Activated naive CD4-positive, alpha-beta T cell treated with Interleukin-2 at 50 U/mL for 16 hours (primary cell): ENCODE measurements at places on chromosomes 2 and 18.

DNA sequence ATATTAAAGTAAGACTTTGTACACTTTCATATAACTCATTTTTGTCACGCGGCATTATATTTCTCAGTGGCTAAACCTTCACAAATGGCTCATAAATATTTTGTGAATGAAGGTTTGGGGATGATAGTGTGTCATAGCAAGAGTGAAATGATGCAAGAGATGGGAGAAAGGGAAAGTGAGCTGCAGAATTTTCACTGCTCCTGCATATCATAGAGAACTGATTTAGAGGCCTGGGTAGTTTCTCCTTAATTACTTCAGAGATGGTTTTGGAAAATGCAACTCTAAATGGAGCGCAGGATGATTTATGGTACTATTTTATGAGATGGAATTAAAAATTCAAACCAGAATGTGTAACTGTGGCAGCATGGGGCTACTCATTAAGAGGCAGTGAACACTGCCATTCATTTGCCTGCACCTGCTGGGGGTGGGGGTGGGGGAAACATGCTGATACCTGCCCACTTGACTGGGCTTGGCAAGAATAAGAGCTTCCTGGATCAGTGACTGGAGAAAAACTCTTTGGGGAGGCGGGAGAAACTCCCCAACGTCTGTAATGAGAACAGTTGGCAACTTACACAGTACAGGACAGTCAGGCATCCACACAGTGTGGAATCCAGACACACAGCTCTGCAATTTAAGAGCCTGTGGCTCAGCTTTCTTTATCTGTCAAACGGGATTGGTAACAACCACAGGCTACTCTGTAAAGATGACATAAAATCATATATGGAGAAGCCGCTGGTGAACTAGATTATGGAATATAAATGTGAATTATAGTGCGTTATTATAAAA is 941.9 kb downstream of the SLC4A3 start:
- no peak for DNase-seq

- no peak for DNase-seq
These were observed 68.8 kb downstream of the MAPRE2 start for GRCh38 chr18:35110059-35110458.

GRCh38 chr18:68172842-68173549 is 541.9 kb downstream of the TMX3 start:
- DNase-seq: no peak

- DNase-seq: no peak
These were observed 68.7 kb downstream of the PXDN start for GRCh38 chr2:1675633-1676032.

DNA sequence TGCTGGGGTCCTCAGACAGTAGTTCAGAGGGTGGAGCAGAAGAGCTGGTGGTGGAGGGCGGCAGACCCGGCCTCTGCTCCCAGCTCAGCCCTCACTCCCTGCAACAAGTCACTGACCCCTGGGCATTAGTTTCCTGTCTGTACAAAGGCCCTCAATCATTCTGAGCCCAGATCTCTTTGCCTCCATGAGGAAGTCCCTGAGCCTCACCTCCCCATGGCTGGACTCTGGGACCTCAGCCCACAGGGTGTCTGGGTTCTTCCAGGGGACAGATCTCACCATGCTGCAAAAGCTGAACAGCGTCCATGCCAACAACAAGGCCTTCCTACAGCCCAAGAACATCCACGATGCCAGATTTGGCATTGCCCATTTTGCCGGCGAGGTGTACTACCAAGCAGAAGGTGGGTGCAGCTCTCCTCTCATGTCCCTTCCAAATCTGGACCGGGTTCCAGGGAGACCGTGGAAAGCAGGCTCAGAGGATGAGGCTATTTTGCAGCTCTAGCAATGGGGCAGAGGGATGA is 49.1 kb downstream of the MYO7B start:
- no peak for DNase-seq

GRCh38 chr18:48790226-48790863 is 160.4 kb downstream of the SMAD7 start:
- DNase-seq: no peak

DNA sequence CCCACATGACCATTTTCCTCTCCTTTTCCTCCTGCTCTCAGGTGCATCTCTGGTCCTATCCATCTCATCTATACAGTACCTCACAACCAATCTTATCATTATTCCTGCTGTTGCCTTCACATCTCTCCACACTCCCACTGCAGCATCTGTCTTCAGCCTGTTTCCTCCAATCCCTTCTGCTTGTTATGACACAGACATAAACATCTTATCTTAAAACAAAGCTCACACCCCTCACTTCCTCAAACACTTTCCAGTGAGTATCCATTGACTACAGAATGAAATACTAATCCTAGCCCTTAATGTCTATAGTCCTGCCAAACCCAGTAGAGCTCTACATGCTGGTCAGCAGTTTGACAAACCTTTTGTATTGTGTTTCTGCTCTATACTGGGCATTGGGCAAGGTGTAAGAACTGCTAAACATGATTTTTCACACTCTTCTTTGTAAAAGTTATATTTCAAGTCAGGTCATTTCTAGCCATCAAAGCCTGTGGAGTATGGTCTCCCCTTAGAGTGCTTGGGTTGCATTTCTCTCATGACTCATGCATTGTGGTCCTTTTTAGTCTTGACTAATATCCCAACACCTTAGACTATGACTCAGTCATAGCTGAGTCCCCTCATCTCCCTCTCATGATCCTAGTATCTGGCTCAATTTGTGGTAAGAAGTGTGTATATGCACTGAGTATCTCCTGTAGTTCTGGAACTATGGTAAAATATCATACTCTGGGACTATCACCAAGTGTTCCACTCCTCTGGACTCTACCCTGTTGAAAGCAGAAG is 187.0 kb downstream of the CYRIA start:
- DNase-seq: no peak

DNA sequence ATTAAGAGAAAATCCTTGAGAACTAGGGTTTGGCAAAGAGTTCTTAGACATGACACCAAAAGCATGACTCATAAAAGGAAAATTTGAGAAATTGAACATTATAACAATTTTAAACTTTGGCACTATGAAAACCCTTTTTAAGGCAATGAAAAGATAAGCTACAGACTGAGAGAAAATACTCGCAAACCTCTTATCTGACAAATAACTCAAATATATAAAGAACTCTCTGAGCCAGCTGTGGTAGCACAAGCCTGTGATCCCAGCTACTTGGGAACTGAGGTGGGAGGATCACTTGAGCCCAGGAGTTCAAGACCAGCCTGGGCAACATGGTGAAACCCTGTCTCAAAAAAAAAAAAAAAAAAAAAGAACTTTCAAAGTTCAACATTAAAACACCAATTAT is 70.5 kb downstream of the FAM168B start:
- DNase-seq: no peak

- no peak for DNase-seq
These were observed 771 bp upstream of the IGFBP2 start for GRCh38 chr2:216632346-216632951.

GRCh38 chr2:219426068-219426443 is 7.9 kb downstream of the DES start:
- no peak for DNase-seq

- no peak for DNase-seq
These were observed 286.5 kb upstream of the MGAT5 start for GRCh38 chr2:133967326-133967725.

DNA sequence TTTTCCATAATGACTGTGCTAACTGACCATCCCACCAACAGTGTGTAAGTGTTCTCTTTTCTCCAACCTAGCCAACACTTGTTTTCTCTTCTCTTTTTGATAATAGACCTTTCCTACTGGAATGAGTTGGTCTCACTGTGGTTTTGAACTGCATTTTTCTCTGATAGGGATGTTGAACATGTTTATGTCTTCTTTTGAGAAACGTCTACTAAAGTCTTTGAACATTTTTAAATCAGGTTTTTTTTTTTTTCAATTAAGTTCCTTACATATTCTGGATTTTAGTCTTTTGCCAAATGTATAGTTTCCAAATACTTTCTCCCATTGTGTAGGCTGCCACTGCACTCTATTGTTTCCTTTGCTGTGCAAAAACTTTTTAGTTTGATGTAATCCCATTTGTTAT is 405.5 kb upstream of the FIGN start:
- DNase-seq: no peak

GRCh38 chr2:64632835-64633819 is 20.6 kb downstream of the SERTAD2 start:
- no peak for DNase-seq

GRCh38 chr2:1642066-1642861 is 102.1 kb downstream of the PXDN start:
- no peak for DNase-seq

GRCh38 chr2:110878150-110878549 is 145.8 kb downstream of the ACOXL start:
- DNase-seq: no peak

DNA sequence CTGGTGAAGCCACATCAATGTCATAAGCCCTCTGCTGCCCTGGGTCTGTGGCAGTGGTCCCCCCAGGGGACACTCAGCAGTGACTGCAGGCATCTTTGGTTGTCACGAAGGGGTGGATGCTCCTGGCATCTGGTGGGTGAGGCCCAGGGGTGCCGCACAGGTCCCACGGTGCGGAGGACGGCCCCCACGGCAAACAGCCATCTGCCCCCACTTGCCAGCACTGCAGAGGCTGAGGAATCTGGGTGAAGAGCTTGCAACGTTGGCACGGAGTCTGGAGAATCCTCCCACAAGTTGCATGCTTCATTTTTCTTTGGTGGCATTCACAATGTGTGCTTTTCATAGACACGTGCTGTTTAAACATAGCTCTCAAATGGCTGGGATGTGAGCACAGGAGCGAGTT is 105.1 kb upstream of the PXDN start:
- DNase-seq: no peak

- DNase-seq: no peak
These were observed 32.9 kb downstream of the INO80C start for GRCh38 chr18:35464831-35465279.

- no peak for DNase-seq
These were observed 186.1 kb upstream of the RAB12 start for GRCh38 chr18:8423051-8423557.

DNA sequence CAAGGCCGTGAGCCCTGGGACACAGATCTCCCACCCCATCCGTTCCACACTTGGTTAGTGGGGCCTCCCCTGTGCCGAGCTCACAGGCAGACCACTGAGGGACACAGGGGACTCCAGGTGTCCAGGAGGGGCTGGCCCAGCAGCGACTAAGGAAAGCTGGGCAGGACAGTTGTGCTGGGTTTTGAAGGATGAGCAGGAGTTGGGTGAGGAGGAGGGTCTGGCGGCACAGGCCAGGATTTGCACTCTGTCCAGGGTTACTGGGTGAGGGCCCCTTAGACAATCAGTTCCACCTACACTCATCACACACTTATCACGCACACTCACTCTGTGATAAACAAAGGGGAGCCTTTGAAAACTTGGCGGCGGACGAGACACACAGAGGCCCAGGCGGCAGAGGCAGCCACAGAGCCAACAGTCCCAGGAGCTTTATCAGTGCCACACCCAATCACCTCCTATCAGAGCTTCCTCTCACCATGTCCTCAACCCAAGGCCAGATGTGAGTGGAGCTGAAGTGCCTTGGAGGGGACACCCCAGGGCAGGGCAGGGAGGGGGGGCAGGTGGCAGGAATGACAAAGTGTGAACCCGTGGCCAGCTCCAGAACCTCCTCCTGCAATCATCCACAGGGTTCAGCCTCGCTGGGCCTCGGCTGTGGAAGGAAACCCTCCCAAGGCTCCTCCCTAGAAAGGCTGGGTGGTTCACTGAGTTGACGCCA is 26.6 kb downstream of the BIN1 start:
- DNase-seq: peak; percentile 67

DNA sequence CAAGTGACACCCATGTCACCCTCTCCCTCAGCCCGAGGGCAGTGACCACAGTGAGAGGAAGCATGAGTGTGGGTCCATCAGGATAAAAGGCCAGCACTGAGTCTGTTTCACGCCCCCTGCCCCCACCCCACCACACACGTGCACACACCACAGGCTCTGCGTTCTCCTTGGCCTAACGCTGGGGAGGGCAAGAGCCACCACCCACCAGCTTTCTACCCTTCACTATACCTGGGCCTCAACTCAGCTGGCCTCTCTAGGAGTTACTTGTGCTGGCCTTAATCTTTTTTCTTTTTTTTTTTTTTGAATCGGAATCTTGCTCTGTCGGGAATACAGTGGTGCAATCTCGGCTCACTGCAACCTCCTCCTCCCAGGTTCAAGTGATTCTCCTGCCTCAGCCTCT is 140.5 kb downstream of the ZFP36L2 start:
- no peak for DNase-seq

DNA sequence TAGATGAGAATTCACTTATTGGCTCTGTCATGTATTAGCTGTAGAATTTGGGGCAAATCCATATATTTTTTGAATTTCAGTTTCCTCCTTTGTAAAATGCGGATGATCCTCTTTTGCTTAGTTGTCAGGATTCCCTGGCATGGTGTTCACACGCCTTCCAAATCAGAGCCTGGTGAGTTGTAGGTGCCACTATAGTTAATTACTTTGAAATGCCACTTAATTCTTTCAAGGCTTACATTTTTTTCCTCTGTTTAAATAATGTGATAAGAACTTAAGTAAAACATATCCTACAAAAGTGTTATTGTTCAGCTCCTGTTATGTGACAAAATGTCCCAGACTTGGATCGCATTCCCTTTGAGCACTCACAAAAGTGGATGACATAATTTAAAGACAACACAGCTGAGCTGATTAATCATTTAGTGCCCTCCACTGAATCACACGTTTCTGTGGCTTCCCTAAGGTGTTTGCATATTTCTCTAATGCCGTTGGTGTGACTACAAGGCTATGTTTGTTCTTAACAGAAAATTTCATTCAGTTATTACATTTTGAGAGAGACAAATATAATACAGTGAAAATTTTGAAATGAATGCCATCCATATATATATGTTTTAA is 471.2 kb upstream of the CHST9 start:
- DNase-seq: no peak

DNA sequence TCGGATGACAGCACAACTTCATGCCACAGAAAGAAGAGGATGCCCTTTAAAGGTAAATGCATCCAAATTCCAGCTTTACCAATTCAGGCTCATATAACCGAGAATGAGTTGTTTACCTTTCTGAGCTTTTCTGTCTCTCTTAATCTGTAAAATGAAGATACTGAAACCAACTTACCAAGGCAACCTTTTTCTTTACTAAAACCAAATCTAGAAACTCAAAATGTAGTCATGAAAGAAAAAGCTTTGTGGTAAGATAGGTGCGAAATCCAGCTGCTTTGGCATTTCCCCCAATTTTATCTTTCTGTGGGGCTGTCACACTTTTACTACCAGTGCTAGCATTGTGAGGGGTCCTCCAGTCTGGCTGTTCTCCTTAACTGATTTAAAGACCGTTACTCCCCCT is 240.4 kb downstream of the IKZF2 start:
- DNase-seq: no peak

GRCh38 chr2:134679745-134680144 is 39.1 kb downstream of the TMEM163 start:
- peak; percentile 32 for DNase-seq
